ENCODE measurements at places on chromosomes 6 and 20. TPM values are rescaled to one million over a fixed set of nuclear protein-coding genes. Genes with fewer than 3 reads are reported as not detected.

IPCEF1 gene
- total RNA-seq, result 0.57 TPM

- no peaks in the 10 kb centered on the region for H3K4me1 ChIP-seq
- no peaks in the 10 kb centered on the region for H3K36me3 ChIP-seq
- DNase-seq, result peak; percentile 46
- peak overlapping the region; percentile 11 for H3K4me3 ChIP-seq
- no peak overlapping the region for H3K27ac ChIP-seq
- no peaks in the 10 kb centered on the region for H3K27me3 ChIP-seq
These were observed 17.9 kb upstream of the EXOC2 start for GRCh38 chr6:710601-711571.

- no peak overlapping the region for H3K27ac ChIP-seq
- no peaks in the 10 kb centered on the region for H3K27me3 ChIP-seq
- H3K4me3 ChIP-seq, result peak overlapping the region; percentile 25
- peaks cover 6% of the 10 kb centered on the region for H3K4me1 ChIP-seq
- peak; percentile 66 for DNase-seq
These were observed 8.3 kb downstream of the SEMG2 start for GRCh38 chr20:45229264-45230056.

DNA sequence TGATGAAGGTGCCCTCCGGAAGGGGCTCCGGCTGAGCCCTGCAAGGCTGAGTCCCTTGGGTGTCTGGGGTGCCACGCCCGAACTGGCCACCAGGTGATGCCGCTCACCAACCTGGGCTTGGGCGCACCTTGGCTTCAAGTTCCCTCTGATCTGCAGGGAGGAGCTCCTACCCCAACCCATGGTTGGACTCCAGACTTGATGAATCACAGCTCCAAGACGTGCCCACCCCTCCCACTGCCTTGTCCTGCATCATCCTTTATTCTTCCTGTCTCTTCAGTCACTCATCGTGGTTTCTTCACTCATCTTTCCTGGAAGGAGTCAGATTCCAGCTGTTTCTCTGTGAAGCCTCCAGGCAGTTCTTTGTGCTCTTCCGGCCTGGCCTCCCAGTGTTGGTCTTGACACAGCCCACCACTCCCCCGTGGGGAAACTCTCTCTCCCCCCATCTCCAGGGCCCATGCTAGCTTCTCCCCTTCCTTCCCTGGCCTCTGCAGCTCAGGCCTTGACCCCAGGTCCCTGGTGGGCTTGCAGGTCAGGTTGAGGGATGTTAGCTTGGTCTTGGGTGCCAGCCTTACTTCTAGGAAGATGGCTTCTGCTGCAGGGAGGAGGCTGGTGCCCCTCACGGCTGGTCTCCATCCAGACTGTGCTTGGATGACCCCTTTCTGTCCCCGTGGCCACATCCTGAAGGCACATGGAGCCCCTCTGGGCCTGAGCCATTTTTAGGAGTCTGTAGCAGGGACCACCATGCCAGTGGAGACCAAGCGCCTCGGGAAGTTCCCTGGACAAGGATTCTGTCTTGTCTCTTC is 2.6 kb upstream of the ZBP1 start:
- H3K27me3 ChIP-seq, result no peaks in the 10 kb centered on the region
- H3K36me3 ChIP-seq, result no peaks in the 10 kb centered on the region
- H3K27ac ChIP-seq, result no peak overlapping the region
- H3K4me1 ChIP-seq, result peaks cover 24% of the 10 kb centered on the region
- H3K4me3 ChIP-seq, result no peak overlapping the region

SALL4 gene
- total RNA-seq, result 3.8 TPM

GRCh38 chr6:220721-221475 is 71.4 kb upstream of the DUSP22 start:
- no peaks in the 10 kb centered on the region for H3K4me1 ChIP-seq
- H3K36me3 ChIP-seq, result no peaks in the 10 kb centered on the region
- no peak overlapping the region for H3K27ac ChIP-seq
- H3K4me3 ChIP-seq, result no peak overlapping the region

GRCh38 chr20:17611540-17612286 is 41.8 kb downstream of the DSTN start:
- no peaks in the 10 kb centered on the region for H3K27me3 ChIP-seq
- peaks cover 16% of the 10 kb centered on the region for H3K36me3 ChIP-seq
- no peak overlapping the region for H3K4me3 ChIP-seq
- H3K4me1 ChIP-seq, result no peaks in the 10 kb centered on the region
- no peak overlapping the region for H3K27ac ChIP-seq

GRCh38 chr20:53097791-53098190 is 125.6 kb downstream of the TSHZ2 start:
- no peaks in the 10 kb centered on the region for H3K4me1 ChIP-seq
- H3K36me3 ChIP-seq, result no peaks in the 10 kb centered on the region
- no peak overlapping the region for H3K27ac ChIP-seq
- DNase-seq, result no peak
- H3K27me3 ChIP-seq, result peaks cover 38% of the 10 kb centered on the region
- no peak overlapping the region for H3K4me3 ChIP-seq
